ENCODE measurements at places on chromosomes 3 and 15.
A peak's percentile ranks its signal among the peaks of the same experiment; 100 is the strongest.

DNA sequence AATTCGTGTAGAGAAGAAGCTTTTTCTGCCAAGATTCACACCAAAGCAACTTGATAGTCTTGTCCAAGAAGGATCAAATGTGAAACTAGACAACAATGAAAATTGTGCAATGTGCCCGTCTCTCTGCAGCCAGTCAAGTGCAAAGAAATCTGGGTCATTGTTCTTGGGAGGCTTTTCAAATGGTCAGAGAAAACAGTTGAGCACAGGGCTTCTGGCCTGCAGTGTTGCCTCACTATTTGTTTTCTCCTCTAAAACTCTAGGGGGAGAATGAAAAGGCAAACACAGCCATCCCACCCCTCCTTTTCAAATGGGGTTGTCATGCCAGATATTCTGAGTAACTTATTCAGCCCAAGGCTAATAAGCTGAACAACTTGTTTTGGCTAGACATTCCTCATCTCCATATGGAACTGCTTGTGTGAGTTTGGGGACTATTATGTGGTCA is 417.6 kb upstream of the CDIN1 start:
- peak; percentile 14 for DNase-seq

DNA sequence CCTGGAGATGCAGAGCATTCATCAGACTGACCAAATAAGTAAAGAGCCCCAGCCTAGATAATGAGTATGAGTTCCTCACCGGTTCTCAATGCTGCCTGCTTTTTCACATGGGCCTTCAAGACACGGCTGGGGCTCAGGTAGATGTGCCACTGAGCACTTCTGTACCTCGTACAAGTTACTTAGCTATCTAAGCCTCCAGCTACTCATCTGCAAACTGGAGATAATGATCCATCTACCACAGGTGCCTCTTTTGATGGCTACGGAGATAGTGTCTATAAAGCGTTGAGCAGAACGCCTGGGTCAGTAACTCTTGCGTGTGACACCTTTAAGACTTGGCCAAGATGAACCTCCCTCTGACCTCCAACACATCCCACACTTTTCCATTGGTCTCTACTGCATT is 56.3 kb downstream of the CCR4 start:
- no peak for DNase-seq

DNA sequence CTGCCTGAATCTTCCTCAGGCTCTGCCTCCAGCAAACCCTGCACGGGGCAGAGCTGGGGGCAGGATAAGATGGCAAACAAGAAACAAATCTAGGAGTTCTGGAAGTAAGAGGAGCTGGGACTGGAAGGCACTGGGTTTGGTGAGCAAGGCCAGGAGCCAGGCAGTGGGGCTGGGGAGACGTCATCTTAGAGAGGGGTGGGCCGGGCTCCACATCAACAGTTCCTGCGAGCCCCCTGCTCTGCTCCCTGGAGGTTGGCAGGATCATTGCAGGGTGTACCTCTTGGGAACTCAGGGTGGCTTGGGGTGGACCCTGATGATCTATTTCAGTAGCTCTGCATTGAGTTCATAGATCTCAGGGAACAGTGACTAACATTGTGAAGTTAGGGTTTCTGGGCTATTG is 87.3 kb upstream of the PRR23E start:
- no peak for DNase-seq

DNA sequence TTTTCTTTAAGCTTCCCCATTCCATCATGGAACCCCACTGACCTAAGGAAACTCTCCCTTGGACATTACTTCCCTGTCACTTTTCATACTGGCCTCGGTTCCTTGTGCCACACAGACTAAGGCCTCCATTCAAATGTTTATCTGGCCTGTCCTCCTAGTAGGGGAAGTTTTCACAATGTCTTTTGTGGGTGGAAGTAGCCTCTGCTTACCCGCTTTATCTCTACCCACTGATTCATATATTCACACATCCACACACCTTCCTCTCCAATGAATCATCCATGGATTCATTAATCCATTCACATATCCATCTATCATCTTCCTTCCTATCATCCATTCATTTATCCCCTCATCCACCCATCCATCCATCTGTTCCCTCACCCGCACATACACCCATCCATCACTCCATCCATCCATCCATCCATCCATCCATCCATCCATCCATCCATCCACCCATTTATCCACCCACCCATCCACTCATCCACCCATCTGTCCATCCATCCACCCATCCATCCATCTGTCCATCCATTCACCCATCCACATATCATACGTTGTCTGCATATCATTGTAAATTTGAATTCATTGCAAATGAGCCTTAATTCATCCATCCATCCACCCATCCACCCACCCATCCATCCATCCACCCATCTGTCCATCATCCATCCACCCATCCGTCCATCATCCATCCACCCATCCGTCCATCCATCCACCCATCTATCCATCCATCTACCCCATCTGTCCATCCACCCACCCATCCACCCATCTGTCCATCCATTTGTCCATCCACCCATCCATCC is 49.1 kb downstream of the IQSEC1 start:
- DNase-seq = no peak

GRCh38 chr3:178545337-178545736 is 9.1 kb downstream of the KCNMB2 start:
- no peak for DNase-seq

DNA sequence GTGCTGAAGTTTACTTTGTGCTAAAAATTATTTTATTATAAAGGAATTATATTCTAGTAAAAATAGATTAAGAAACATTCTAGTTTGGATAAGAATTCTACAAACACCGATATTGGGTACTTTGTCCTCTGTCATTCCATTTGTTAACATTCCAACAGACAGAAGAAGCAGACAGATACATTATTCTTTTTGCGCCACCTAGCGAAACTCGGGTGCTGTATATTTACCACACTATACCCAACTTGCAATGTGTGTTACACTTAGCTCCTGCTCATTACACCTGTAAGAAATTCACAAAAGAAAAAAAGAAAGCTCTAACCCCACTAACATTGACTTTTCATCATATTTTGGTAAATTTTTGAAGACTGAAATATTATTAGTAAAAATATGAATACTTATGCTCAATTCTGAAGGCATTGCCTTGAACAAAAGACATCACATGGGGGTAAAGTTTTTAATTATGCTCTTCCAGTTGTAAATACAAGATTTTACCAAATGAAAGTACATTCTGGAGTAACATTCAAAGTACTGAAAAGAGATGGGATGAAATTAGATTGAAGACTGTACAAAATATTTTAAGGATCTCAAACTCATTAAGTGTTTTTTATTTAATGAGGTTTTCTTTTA is 136.5 kb upstream of the MLF1 start:
- no peak for DNase-seq

- no peak for DNase-seq
Measured at GRCh38 chr3:99645277-99646106, 7.1 kb downstream of the COL8A1 start.

GRCh38 chr3:161163297-161163696 is 57.8 kb upstream of the NMD3 start:
- no peak for DNase-seq

- DNase-seq = no peak
Measured at GRCh38 chr15:43408789-43409188, 37.9 kb downstream of the TUBGCP4 start.

- DNase-seq = no peak
Measured at GRCh38 chr15:68321229-68321628, 43.7 kb downstream of the FEM1B start.

DNA sequence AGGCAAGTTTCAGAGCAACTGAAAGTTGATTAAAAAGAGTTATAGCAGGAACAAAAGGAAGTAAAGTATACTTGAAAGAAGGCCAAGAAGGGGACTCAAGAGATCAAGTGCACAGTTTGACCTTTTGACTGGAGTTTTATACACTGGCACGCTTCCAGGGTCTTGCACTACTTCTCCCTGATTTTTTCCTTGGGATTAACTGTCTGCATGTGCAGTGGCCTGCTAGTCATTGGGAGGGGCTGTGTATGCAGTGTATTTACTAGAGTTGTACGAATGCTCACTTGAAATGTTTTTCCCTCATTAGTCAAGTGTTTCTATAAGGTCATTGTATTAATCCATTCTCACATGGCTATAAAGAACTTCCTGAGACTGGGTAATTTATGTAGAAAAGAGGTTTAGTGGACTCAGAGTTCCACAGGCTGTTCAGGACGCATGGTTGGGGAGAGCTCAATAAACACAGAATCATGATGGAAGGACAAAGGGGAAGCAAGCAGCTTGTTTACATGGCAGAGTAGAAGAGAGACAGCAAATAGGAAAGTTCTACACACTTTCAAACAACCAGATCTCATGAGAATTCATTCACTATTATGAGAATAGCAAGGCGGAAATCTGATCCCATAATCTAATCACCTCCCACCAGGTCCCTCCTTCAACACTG is 571.8 kb downstream of the ZPLD1 start:
- no peak for DNase-seq

DNA sequence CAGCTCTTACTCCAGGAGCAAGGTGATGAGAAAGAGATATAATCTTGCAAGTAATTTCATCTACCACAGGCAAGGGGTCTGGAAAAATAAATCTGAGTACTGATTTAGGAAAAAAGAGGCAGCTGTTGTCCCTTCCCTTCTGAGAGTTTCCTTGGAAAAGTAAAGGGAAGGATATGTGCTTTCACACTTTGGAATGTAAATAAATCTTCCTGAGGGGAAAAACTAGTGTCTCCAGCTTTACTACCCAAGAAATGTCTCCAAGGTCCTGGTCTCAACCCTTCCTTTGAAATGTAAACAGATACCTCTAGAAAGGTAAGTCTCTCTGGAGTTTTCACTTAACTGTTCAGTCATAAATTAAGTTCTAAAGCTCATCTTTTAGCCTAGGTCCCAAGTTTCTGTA is 102.6 kb downstream of the DPH6 start:
- DNase-seq = no peak

DNA sequence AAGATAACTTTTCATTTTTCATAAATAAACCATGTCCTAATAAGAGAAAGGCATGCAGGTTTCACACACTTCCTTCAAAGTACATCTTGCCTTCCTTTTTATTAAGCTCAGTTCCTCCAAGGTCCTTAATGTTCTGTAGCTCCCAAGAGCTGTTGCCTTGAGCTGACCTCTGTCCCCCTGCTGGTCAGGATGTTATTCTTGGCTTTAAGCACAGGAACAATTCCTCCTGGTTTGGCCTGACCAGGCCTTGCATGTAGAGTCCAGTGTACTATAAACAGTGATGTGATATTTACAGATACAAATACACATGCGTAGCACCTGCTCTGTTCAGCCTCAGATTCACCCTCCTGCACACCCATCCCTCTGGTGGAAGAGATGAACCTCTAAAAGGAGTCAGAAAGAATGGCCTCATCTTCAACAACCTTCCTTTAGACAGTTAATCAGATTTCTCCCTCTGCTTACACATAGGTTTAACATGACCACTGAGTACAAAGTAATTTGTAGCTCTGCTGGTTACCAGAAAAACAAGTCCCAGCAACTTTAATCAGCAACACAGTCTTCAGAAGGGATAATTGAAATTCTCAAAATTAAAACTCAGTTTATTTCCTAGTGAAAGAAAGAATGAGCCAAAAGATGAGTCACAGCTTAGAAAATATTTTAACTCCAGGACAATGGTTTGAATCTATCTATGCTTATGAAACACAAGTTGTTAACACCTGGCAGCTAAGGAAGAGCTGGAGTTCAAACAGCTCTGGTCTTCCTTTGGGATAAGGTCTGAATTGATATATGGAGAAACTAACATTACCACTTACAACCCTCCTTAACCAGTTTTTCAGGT is 46.5 kb downstream of the PTPN9 start:
- peak; percentile 57 for DNase-seq

- no peak for DNase-seq
Measured at GRCh38 chr3:190435618-190436017, 14.1 kb downstream of the TMEM207 start.

DNA sequence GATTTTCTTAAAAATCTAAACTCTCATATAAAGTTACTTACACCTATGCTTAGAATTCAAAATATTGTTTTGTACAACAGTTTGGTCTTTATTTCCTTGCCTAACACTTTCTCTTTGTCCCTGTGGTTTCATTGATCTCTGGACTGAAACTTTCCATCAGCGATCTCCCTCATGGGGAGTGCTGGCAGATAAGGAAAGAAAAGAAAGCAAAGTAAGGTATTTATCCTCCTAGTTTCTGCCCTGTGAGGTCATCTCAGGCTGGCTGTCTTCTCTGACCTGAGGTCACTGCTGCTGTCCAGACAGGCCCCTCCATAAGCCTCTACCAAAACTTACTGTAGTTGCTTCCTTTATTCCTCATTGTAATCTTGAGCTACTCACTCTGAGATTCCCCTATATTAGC is 57.9 kb upstream of the EPHA6 start:
- no peak for DNase-seq

GRCh38 chr3:146138902-146139301 is 22.1 kb downstream of the PLOD2 start:
- DNase-seq = no peak

DNA sequence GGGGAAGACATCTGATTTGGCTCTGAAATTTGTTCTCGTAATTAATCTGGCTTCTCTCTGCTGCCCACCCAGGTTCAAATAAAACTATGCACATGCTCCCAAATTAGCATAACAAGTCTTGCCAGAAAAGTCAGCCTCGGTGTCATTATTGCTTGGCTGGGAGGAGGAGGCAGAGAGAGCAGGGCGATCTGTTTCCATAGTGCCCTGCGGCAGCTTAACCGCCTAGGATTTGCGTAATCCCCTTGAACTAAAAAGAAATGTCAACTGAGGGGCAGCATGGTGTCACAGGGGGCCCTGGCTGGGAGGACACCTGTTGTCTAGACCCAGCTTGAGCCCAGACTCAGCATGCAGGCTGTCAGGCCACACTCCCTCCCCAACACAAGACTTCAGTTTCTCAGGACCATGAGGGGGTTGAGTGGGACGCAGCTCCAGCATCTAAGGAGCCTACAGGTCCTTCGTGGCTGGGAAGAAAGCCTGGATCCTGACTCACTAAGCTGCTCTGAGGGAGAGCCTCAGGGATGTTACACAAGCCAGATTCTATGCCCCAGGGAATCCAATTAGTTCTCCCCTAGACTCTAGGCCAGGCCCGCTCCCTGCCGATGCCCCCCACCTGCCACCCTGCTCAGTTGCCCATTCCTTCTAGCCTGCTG is 17.3 kb downstream of the MRPS11 start:
- no peak for DNase-seq

DNA sequence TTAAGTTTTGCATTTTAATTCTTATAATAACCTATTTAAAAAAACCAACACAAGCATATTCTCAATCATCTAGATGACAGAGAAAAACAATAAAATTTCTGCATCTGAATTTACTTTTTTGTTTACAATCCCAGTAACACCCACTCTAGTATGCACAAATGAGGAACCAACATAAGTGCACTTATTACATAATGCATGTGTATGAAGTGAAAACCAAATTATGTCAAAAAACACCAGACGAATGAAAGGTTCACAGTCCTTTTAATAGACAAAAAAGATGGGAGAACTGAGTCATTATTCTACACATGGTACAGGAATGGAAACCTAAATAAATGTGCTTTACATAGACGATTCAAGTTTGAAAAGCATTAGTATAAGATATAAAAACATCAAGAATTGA is 91.7 kb downstream of the NR1I2 start:
- no peak for DNase-seq

GRCh38 chr15:74428442-74428787 is 5.3 kb downstream of the SEMA7A start:
- DNase-seq = no peak

Data from left ventricle myocardium inferior (tissue), 1 donor.